ENCODE measurements at places on chromosomes 3 and 15. TPM values are rescaled to one million over a fixed set of nuclear protein-coding genes. Genes with fewer than 3 reads are reported as not detected.

The RBP2 gene
- total RNA-seq, result not detected

The C3orf62 gene
- total RNA-seq, result 0.65 TPM

The NRROS gene
- total RNA-seq, result 1.3 TPM

The ZBTB20 gene
- 9.7 TPM for total RNA-seq

The MYO5A gene
- total RNA-seq, result 20.8 TPM

The SYNPR gene
- total RNA-seq, result not detected

The COLQ gene
- 1.3 TPM for total RNA-seq

The CASR gene
- total RNA-seq, result not detected

The KCNMB2 gene
- total RNA-seq, result not detected

The RTP1 gene
- not detected for total RNA-seq

The ANKUB1 gene
- total RNA-seq, result not detected

The CEP97 gene
- 6.9 TPM for total RNA-seq

The LRRC15 gene
- total RNA-seq, result 0.90 TPM

The CSTA gene
- 1.3 TPM for total RNA-seq

The NEK10 gene
- 2.4 TPM for total RNA-seq

Measured in cardiac atrium fibroblast (primary cell).